ENCODE measurements at places on chromosomes 12 and 14.
A peak's percentile ranks its signal among the peaks of the same experiment; 100 is the strongest.

- H3K27me3 ChIP-seq: no peaks in the 10 kb centered on the region
- H3K27ac ChIP-seq: no peak overlapping the region
- no peaks in the 10 kb centered on the region for H3K36me3 ChIP-seq
- no peak for DNase-seq
These were observed 322.7 kb downstream of the SOX5 start for GRCh38 chr12:23626791-23627190.

GRCh38 chr14:100202712-100203111, 36.2 kb upstream of the YY1 start:
- no peaks in the 10 kb centered on the region for H3K27me3 ChIP-seq
- H3K4me3 ChIP-seq: no peak overlapping the region
- H3K36me3 ChIP-seq: no peaks in the 10 kb centered on the region
- DNase-seq: no peak
- H3K27ac ChIP-seq: no peak overlapping the region

DNA sequence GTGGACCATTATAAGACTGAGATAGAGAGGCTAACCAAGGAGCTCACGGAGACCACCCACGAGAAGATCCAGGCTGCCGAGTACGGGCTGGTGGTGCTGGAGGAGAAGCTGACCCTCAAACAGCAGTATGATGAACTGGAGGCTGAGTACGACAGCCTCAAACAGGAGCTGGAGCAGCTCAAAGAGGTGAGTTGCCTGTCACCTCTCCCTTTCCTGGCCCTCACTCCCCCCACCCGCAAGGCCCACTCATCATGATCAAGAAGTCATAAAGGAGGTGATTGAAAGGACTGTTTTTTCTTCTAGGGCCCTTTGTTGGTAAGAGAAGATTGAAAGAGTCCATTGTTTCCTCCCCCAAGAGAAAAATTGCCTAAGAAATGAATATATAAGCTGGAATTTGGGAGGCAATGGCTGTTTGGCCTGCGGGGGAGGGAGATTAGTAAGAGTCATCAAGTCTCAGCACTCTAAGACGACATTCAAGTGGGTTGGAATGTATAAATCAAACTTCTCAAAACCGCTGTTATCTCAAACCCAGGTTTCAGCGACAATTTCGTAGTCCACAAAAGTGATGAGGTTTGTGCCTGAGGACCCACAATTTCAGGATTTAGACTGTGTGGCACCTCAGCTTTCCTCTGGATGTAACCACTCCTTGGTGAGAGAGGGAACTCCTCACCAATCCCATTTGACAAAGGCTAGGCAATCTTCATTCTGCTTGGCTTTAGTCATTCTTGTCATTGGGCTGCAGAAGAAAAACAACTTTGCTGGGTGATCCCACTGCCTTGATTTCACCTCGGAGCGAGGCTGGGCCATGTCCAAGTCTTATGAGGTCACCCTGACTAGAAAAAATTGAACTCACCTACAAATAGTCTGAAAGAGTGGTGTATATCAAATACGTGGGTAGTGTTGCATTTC, 966 bp downstream of the BICD1 start:
- peaks cover 21% of the 10 kb centered on the region for H3K4me1 ChIP-seq
- no peaks in the 10 kb centered on the region for H3K27me3 ChIP-seq
- peak overlapping the region; percentile 90 for H3K27ac ChIP-seq
- peak overlapping the region; percentile 89 for H3K4me3 ChIP-seq
- peak; percentile 8 for DNase-seq

- H3K4me1 ChIP-seq: no peaks in the 10 kb centered on the region
- H3K4me3 ChIP-seq: no peak overlapping the region
- H3K27ac ChIP-seq: no peak overlapping the region
These were observed 8.3 kb downstream of the IKZF4 start for GRCh38 chr12:56029166-56029519.

- peaks cover 17% of the 10 kb centered on the region for H3K4me1 ChIP-seq
- no peaks in the 10 kb centered on the region for H3K27me3 ChIP-seq
- H3K36me3 ChIP-seq: no peaks in the 10 kb centered on the region
- DNase-seq: no peak
- H3K27ac ChIP-seq: no peak overlapping the region
- no peak overlapping the region for H3K4me3 ChIP-seq
These were observed 8.7 kb upstream of the CACNA2D4 start for GRCh38 chr12:1927051-1927680.

- no peak overlapping the region for H3K27ac ChIP-seq
- H3K27me3 ChIP-seq: no peaks in the 10 kb centered on the region
These were observed 684 bp upstream of the ABCB9 start for GRCh38 chr12:122966743-122967550.

DNA sequence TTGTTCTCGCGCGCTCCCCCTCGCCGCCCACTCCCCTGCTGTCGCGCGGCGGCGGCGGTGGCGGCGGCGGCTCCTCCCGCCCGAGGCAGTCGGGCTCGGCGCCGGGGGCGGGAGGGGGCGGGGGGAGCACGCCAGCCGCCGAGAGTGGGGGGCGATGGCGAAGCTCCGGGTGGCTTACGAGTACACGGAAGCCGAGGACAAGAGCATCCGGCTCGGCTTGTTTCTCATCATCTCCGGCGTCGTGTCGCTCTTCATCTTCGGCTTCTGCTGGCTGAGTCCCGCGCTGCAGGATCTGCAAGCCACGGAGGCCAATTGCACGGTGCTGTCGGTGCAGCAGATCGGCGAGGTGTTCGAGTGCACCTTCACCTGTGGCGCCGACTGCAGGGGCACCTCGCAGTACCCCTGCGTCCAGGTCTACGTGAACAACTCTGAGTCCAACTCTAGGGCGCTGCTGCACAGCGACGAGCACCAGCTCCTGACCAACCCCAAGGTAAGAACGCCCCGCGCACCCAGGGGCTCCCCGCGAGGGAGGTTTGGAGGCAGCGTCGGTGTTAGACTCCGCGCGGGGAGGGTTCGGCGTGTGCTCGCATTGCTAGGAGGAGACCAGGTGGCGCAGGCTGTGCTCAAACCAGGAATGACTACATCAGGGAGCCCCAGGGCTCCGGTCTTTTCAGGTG, 629 bp downstream of the KCNMB4 start:
- H3K4me3 ChIP-seq: peak overlapping the region; percentile 94
- H3K4me1 ChIP-seq: peaks cover 7% of the 10 kb centered on the region
- H3K27ac ChIP-seq: peak overlapping the region; percentile 3
- no peaks in the 10 kb centered on the region for H3K27me3 ChIP-seq
- no peak for DNase-seq

DNA sequence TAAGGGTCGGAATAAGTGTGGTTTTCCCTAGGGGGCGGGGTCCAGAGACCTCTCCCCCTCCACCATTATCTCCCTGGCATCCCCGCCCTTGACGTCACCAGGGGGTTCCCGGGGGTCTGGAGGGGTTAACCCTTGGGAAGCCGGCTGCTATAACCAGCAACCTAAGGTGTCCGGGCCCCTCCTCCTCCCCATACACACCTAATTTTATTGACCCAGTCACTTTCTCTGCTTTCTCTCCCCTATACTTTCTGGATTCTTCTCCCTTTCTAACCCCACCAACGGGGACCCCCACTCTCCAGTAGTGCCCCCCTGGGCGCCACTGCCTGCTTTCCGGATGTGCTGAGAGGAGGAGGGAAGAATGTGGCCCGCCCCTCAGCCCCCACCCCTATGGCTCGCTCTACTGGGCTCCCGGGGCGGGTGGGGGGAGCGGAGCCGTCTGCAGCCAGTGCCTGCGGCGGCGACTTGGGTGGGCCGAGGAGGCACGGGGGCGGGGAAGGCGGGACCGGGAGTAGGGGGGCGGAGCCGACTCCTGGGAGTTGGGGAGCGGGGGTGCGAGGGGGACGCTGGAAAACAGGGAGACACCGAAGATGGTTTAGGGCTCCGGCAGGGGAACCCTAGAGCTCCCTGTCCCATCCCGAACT, 1.8 kb downstream of the GLI1 start:
- H3K27ac ChIP-seq: peak overlapping the region; percentile 75
- no peaks in the 10 kb centered on the region for H3K36me3 ChIP-seq
- peaks cover 18% of the 10 kb centered on the region for H3K4me1 ChIP-seq
- no peak for DNase-seq
- no peaks in the 10 kb centered on the region for H3K27me3 ChIP-seq

DNA sequence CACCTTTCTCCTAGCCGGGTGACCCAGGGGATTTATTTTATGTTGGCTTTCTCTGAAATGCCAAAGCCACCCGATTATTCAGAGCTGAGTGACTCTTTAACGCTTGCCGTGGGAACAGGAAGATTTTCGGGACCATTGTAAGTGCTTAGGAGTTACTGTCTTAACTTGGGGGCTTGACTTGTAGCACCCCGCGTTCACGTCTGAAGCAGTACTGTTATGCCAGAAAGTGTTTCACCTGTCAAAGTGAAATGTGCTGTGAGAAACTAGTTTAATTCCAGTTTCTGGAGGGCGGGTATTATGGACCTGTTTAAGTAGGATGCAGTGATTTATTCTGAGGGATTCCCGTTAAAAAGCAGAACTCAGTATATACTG, 218 bp downstream of the LYSET start:
- H3K4me1 ChIP-seq: peaks cover 24% of the 10 kb centered on the region
- no peak for DNase-seq
- H3K36me3 ChIP-seq: no peaks in the 10 kb centered on the region
- H3K27me3 ChIP-seq: no peaks in the 10 kb centered on the region

DNA sequence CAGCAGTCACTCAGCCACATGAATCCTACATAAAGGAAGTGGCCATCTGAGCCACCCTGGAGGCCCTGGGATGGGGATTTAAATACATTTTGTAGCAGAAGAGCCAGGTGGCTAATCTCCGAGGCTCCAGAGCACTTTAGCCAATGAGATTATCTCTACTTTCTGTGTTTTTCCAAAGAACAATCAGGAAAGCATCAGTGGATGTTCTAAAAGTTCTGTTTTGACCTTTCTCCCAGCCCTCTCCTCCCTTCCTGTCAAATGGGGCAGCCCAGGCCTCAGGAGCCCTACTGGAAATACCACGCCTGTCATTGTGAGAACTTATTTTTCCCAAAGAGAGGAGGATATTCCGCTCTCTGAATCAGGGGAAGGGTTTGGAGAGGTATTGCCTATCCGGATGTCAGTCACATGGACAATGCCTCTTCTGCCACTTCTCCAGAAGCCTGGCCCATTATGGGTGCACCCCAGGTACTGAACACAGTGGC, 336.8 kb upstream of the FKBP4 start:
- no peak overlapping the region for H3K4me3 ChIP-seq
- peaks cover 23% of the 10 kb centered on the region for H3K36me3 ChIP-seq
- no peaks in the 10 kb centered on the region for H3K4me1 ChIP-seq
- H3K27me3 ChIP-seq: no peaks in the 10 kb centered on the region

DNA sequence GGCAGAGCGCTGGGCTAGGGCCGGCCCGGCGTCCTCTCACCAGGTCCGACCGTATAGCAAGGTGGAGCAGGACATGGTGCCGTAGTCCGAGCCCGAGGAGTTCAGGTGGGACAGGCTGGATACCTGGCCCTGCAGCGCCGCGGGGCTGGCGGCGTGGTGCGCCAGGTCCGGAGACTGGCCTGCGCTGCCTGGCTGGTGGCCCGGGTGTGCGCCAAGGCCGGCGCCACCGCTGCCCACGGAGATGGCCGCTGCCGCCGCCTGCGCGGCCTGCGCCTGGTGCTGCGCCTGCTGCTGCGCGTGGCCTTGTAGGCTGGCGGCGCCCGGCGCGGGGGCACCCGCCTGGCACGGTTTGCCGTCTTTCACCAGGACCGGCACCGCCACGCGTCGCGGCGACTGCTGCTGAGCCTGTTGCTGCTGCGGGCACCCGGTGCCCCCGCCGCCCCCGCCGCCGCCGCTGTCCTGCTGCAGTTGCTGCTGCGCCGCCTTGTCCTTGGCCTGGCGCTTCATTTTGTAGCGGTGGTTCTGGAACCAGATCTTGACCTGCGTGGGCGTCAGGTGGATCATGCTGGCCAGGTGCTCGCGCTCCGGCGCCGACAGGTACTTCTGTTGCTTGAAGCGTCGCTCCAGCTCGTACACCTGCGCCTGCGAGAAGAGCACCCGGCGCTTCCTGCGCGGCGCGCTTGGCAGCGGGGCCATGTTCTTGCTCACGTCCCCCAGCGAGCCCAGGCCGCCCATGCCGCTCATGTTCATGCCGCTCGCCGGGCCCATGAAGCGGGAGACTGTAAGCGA, 2.6 kb downstream of the NKX2-1 start:
- H3K36me3 ChIP-seq: no peaks in the 10 kb centered on the region
- DNase-seq: no peak
- no peak overlapping the region for H3K4me3 ChIP-seq

- no peak overlapping the region for H3K27ac ChIP-seq
- no peak for DNase-seq
- no peaks in the 10 kb centered on the region for H3K4me1 ChIP-seq
- H3K27me3 ChIP-seq: no peaks in the 10 kb centered on the region
These were observed 67.6 kb upstream of the AMN1 start for GRCh38 chr12:31796270-31796951.

- no peak for DNase-seq
- H3K27ac ChIP-seq: no peak overlapping the region
- no peaks in the 10 kb centered on the region for H3K4me1 ChIP-seq
- H3K36me3 ChIP-seq: no peaks in the 10 kb centered on the region
- no peak overlapping the region for H3K4me3 ChIP-seq
These were observed 101.2 kb downstream of the NELL2 start for GRCh38 chr12:44774815-44775411.

- no peak overlapping the region for H3K27ac ChIP-seq
- no peaks in the 10 kb centered on the region for H3K4me1 ChIP-seq
- DNase-seq: no peak
- H3K4me3 ChIP-seq: no peak overlapping the region
- H3K36me3 ChIP-seq: no peaks in the 10 kb centered on the region
These were observed 107.2 kb downstream of the ZFC3H1 start for GRCh38 chr12:71556448-71556847.

DNA sequence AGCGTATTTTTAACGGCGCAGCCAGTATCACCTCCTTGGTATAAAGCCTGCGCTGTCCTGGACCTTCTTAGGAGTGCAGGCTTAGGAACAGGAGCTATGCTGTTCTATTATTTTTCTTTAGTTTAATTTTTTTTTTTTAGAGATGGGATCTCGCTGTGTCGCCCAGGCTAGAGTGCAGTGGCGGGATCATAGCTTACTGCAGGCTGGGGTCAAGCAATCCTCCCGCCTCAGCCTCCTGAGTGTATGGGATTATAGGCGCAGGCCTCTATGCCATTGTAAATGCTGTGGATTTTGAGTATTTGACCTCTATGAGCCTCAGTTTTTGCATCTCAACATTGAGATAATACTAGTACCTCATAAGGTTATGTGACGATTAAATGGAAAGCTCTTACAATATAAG, 4.1 kb downstream of the OR10AD1 start:
- DNase-seq: no peak
- H3K27me3 ChIP-seq: no peaks in the 10 kb centered on the region
- peaks cover 13% of the 10 kb centered on the region for H3K4me1 ChIP-seq
- H3K36me3 ChIP-seq: no peaks in the 10 kb centered on the region
- H3K4me3 ChIP-seq: peak overlapping the region; percentile 98
- peak overlapping the region; percentile 98 for H3K27ac ChIP-seq

GRCh38 chr14:32306549-32306948, 22.5 kb upstream of the AKAP6 start:
- no peak overlapping the region for H3K27ac ChIP-seq
- DNase-seq: no peak
- H3K27me3 ChIP-seq: no peaks in the 10 kb centered on the region
- H3K4me3 ChIP-seq: no peak overlapping the region
- H3K36me3 ChIP-seq: no peaks in the 10 kb centered on the region
- H3K4me1 ChIP-seq: no peaks in the 10 kb centered on the region

GRCh38 chr12:128727461-128727860, 96.3 kb downstream of the SLC15A4 start:
- no peaks in the 10 kb centered on the region for H3K4me1 ChIP-seq
- no peaks in the 10 kb centered on the region for H3K27me3 ChIP-seq
- no peaks in the 10 kb centered on the region for H3K36me3 ChIP-seq
- no peak overlapping the region for H3K27ac ChIP-seq
- no peak overlapping the region for H3K4me3 ChIP-seq
- no peak for DNase-seq
